ENCODE measurements at places on chromosomes 5 and 9.

- no peak for DNase-seq
Observed at GRCh38 chr5:58094031-58094430, 365.9 kb downstream of the PLK2 start.

GRCh38 chr5:168073311-168073710 is 218.1 kb upstream of the WWC1 start:
- DNase-seq: peak; percentile 61

GRCh38 chr5:32531885-32532520 is 53.4 kb upstream of the SUB1 start:
- peak; percentile 77 for DNase-seq

DNA sequence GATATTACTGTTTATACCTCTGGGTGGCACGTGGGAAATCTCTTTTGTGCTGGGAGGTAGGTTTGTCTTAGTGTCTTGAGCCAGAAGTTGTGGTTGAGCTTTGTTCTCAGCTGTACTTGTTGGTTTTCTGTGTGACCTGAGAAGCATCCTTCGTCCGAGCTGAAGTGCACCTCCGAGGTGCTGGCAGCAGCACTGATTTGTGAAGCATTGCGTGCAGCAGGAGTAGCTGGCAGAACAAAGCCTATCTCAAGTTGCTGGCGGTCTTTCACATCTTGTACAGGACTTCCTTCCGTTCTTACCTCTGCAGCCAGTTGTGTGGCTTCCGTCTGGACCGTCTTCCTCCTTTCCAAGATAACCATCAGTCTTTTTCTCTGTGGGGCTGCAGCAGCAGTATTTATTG is 4.3 kb downstream of the PRRC2B start:
- DNase-seq: no peak

- DNase-seq: no peak
Observed at GRCh38 chr5:401146-402034, 41.6 kb upstream of the EXOC3 start.

All from NCI-H146 (cell line).